ENCODE measurements at places on chromosomes 11 and 22.

DNA sequence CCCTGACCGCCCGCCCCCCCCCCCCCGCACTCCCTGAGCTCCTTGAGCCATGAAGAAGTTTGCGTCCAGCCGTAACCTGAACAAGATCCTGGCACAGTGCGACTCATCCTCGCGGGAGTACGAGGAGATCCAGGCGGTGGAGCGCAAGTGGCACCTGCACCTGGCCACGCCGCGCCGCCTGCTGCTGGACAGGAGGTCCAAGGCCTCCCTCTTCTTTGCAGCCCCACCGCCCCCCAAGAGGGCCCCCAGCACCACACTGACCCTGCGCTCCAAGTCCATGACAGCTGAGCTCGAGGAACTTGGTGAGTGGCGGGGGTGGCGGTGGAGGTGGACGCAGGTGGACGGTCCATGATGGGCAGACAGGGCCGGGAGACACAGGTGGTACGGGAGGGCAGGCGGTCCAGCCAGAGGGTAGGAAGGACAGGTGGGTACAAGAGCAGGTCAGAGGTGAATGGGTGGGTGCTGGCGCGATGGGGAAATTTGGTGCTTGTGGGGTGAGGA is 32.1 kb upstream of the ACR start:
- DNase-seq = no peak

DNA sequence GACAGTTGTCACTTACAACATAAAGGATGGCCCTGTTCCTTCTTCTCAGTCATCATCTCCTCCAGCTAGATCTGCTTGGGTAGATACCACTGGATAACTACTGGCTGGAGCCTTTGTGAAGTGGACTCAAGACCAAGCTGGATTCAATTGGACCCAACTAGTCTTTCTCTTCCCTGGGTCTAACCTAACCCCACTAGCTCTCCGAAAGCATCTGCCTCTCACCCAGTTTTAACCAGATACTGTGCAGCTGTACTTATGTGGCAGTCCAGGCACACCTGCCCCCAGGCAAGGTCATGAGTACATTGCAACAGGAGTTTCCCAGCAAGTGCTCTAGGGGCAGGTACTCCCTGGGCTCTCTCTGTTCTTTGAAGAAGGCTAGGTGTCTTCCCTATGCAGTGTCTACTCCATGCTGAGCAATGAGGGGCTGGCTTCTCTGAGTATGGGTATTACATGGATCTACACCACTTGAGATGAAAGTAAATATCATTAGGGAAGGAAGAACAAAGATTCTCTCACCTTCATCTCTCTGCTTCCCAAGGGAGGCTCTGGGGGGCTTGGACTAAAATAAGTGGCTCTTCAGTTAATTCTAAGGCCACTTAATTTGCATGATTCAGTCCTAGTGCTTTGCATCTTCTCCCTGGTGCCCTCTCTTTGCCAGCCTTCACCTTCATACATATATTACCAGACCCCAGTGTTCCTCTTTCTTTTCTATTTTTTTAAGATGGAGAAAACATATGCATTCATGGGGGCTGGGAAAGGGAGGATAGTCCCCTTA is 236.1 kb downstream of the NXPE2 start:
- DNase-seq = no peak

DNA sequence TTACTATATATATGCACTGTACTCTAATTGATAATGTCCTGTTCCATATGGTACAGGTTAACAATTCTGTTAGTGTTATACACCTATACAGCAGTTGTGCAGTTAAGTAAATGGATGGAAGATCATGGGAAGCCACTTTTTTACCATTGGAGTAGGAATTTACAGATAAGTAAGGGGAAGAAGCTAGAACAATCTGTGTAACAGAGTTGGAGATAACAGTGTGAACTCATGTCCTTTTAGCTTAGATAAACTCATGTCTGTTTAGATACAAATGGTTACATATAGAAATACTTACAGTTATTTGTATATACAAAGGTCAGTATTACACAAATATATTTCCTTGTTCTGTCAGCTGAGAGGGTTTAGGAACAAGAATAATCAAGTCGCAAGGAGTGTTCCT is 6.8 kb upstream of the DEUP1 start:
- no peak for DNase-seq

- no peak for DNase-seq
These were observed 80.8 kb downstream of the HORMAD2 start for GRCh38 chr22:30161051-30161469.

GRCh38 chr22:38180841-38181452 is 683 bp downstream of the PLA2G6 start:
- no peak for DNase-seq

DNA sequence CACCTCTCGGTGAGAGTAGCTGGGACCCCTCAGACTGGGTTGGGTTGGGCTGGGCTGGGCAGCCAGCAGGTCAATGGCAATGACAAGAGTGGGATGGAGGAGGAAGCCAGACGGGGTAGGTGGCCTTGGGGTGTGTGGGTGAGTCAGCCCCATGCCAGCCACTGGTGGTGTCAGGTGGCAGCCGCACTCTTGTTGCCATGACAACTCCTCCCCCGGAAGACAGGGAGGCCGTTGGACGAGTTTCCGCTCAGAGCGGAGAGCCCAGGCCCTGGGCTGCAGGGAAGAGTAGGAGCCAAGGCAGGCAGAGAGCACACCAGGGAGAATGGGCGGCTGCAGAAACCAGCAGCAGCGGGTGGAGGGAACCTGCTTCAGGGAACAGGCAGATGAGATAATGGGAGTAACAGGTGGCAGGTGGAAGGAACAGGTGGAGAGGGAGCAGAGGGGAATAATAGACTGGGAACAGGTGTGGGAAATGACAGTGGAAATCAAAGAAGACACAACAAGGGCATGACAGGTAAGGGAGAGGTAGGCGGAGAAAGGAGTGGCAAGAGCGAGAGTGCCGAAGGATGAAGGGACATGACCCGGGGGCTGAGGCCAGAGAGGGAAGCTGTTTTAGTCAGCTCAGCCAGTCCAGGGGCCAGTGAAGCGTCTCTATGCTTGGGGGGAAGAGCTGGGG is 8.7 kb downstream of the SPTBN2 start:
- no peak for DNase-seq

DNA sequence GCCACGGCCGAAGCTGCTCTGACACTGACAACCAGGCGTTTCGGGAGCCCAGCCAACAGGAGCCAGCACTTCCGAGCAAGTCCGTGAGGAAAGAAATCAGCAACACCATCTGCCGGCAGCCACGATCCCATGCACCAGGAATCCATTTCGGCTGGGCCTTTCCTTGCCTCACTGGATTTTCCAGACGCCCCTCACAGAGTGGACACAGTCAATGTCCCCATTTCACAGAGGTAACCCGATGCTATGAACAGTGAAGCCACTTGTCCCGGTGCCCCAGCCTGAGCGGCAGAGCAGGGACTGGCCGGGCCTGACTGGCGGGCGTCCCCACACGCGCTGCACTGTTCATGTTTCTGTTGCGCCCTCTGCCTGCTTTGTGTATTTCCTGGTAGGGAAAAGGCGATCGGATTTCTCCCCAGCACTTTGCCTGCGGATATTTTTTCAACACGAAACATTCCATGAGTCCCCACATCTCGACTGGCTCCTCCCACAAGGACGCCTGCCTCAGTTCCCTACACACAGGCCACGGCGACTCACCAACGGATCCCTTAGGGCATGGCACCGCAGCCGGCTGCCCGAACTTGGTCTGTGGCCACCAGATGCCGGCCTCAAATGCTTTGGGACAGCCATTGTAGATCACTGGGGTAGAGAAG is 55.3 kb downstream of the TRMU start:
- DNase-seq = no peak

DNA sequence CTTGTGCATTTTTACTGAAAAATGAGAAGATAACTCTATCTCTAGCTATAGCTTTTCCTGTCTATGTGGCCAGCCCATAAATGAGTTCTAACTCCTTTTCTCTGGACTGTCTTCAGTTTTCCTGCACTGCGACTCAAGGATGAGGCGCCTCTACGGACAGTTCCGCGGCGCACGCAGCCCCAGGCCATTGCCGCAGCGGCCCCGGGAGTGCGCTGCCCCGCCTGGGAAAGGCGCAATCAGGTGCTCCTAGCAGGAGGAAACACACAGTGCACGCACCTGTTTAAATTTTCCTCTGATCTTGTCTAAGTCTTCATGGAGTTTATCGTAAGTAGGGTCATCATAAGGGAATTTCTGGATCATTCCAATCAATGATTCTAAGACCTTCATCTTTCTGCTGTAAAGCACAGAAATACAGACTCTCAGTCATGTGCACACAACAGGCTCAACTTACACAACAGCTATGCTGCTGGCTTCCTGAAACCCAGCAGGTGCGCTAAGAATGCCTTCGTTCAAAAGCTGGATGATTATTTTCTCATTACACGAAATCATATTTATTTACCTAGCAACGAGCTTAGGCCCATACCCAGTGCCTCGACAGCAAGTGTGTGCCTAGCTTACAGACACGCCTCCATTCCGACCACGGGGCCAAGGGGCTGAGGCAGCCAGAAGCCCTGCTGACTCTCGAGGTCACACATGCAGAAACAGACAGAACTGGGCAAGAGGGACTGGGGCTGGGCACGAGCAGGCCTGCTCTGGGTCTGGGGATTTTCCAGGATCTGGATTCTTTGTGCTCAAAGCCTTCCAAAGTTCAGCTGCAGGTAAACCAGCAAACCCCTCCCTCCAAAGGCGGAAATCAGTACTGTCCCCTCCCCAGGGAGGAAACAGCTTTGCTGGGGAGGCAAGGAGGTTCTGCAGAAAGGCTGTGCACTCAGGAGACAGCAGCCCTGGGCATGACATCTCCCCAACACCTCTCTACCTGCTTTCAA is 7.2 kb downstream of the LTO1 start:
- DNase-seq = no peak

- no peak for DNase-seq
These were observed 4.6 kb downstream of the MYH9 start for GRCh38 chr22:36383110-36383581.

GRCh38 chr11:889687-890475 is 20.7 kb downstream of the CHID1 start:
- no peak for DNase-seq

Data from stimulated activated CD4-positive, alpha-beta T cell treated with anti-CD3 and anti-CD28 coated beads, Interleukin-15, amount 100 ng/mL, for 1 hour (primary cell).